Astrocyte of the hippocampus (primary cell): ENCODE measurements at places on chromosomes 3 and 15.

GRCh38 chr15:92747047-92747446, 91.5 kb upstream of the FAM174B start:
- no peak for DNase-seq

GRCh38 chr3:34947834-34948233, 691.5 kb upstream of the ARPP21 start:
- DNase-seq, result peak; percentile 94

- no peak for DNase-seq
Measured at GRCh38 chr3:89787485-89787884, 680.1 kb downstream of the EPHA3 start.

GRCh38 chr15:67193223-67193990, 61.1 kb downstream of the AAGAB start:
- DNase-seq, result no peak

- DNase-seq, result peak; percentile 75
Measured at GRCh38 chr15:37019479-37020433, 80.6 kb downstream of the MEIS2 start.

- DNase-seq, result no peak
Measured at GRCh38 chr3:105845488-105845887, 23.3 kb downstream of the CBLB start.

GRCh38 chr3:73729969-73730440, 105.3 kb upstream of the PDZRN3 start:
- no peak for DNase-seq

DNA sequence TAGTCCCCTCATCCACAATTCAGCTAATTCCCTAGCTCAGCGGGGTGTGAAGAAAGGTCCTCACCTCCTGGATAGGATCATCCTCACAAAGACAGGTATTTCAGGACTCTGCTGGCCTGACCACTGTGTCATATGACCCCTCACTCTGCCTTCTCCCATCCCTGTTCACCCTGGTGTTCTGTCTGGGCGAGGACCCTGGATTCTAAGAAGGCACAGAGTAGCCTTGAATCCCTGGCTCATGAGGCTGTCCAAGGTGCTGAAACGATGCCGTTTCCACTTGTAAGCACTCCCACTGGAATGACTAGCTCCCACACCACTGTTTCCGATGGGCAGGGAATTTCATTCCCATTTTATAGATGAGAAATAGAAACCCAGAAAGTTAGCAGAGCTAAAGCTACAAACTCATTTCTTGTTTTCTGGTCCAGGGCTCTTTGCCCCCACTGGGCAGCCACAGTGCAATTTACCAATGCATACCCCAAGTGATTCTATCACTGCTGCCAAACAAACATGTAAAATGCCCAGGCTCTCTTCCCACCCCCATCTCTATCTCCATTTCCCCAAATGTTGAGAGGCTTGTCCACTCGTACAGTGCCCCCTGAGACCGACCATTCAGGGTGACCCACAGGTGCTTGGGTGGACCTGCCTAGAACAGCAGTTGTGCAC, 83.2 kb downstream of the RAB11A start:
- DNase-seq, result peak; percentile 87

GRCh38 chr15:55989383-55989782, 4.0 kb downstream of the NEDD4 start:
- DNase-seq, result no peak

- DNase-seq, result no peak
Measured at GRCh38 chr3:38545550-38545949, 49.4 kb downstream of the EXOG start.

- DNase-seq, result no peak
Measured at GRCh38 chr3:140386357-140387100, 291.3 kb upstream of the TRIM42 start.

GRCh38 chr3:195769551-195769950, 42.2 kb downstream of the MUC4 start:
- no peak for DNase-seq

DNA sequence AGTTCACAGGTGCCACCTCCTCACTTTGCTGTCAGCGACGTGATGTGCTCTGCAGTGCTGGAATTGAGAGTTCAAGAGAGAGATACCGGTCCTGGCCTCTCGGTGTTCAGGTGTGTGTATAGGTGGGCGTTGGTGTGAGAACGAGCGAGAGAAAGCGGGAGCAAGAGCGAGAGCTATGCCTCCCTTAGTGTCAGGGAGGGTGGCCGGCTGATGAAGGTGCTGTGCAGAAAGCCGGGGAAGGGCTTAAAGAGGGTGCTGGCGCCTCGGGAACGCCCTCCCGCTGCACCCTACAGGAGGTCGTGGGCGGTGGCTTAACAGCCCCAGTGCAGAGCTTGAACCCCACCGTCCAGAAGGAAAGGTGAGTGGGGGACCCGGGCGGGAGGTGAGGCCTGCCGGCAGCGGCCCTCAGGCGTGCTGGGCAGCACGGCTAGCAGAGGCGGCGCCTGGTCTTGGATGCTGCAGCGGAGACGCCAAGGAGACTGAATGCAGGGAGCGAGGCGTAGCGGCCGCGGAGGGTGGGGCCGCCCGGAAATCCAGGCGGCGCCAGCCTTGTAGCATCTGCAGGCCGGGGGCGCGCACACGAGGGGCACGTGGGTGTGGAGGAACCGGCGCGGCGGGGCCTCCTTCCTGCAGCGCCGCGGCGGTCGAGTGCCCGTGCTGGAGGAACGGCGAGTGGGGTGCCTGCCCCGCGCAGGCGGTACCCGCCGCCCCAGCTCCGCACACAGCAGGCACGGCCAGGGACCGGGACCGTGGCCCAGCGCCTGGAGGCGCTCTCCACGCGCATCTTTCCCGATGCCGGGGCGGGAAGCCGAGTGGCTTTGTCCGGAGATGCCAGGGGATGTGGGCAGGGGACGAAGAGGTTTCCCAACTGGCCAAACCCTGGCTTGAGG, 246.8 kb upstream of the TOPAZ1 start:
- DNase-seq, result peak; percentile 64

GRCh38 chr3:14513566-14514322, 26.4 kb downstream of the GRIP2 start:
- no peak for DNase-seq

DNA sequence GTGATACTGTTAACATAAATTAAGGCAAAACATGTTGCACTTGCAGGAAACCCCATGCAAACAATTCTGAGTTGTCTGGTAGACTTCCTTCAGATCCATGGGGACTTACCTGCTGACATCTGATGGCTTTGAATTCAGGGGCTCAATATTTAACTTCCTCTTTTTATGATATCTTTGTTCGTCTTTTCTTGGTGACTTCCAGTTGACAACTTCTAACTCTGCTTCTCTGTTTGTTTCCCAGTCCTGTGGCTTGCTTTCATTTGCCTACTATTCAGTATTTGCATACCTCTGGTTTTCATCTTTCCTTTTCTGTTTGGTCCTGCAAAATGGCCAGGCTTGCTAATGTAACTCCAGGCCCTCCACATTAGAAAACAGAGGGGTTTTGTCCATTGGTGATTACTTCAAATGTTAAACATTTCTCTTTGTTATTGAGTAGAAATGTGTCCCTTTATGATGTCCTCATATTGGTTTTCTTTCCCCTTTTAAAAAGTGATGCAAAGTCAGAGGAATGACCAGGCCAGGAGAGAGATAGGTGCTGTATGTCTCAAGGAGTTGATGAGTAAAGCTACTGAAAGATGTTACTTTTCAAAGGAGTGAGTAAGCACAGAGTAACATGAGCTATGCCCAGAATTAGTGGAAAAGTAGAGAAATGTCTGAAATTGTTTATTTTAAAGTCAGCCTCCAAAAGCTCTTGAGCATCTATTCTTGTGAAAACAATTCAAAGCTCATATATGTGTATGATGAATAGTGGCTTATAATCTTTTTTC, 335.9 kb downstream of the LPP start:
- no peak for DNase-seq

DNA sequence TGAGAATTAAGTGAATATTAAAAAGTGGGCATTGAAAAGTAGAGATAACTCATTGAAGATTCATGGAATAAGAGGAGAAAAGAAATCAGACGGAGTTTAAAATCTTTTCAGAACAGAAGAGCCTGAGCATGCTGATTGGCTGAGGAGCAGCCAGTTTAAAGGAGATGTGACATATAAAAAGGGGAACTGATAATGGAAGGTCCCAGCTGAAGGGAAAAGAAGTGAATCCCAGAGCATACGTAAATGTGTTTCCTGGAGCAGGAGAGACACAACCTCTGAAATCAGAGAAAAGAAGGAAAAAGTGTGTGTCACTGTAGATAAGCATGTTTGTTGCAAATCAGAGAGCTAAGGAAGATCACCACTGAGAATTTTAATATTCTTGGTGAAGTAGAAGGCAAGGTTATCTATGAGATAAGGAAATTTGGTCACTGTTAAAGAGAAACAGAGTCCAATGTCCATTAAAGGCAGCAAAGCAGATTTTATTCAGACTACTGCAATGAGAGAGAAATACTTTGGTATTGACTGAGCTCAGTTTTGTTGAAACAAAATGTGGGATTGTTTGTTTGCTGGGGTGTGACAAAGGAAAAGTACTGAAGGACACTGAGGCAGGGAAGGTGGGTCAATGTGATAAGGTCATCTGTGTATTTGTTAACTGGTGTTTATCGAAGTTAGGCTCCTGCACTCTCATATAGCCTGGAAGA, 84.6 kb upstream of the WDR72 start:
- no peak for DNase-seq
